AG10803 (cell line): ENCODE measurements at places on chromosomes 6 and 20.

GRCh38 chr20:24617080-24617432 lies 147.6 kb downstream of the SYNDIG1 start:
- DNase-seq: no peak

GRCh38 chr6:90386399-90387382 lies 90.0 kb upstream of the BACH2 start:
- no peak for DNase-seq

DNA sequence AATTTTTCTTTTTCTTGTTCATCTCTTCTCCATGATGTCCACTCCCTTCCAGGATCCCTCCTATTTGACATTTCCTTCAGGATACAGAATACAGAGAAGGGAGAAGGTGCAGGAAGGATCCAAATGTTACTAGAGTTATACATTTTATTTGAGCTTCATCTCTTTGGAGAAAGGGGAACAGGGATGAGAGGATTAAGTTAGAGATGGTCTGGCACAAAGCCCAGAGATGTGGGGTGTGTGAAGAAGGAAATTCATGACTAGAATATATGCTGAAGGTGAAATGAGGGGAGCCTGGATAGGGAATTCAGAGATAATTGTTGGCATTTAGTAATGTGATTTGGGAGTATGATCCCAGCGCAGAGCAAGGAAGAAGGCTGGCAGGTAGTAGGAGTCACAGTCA lies 22.5 kb upstream of the SRPK1 start:
- DNase-seq: no peak

- DNase-seq: no peak
Measured at GRCh38 chr20:36197271-36197670, 39.0 kb upstream of the AAR2 start.

DNA sequence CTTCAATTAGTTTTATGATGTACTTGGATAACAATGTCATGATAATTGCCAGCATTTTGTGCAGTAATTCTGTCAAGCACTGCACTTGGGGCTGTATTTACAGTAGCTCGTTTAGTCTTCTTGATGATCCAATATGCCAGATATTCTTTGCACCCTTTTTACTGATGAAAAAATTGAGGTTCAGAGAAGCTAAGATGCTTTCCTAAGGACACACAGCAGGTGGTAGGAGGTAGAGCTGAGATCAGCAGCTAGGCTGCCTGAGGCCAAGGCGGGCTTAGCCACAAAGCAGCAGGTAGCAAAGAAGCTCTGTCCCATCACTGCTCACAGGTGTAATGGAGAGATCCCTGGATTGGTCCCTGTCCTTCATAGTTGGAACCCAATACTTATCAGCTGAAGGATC lies 33.3 kb downstream of the SUMO4 start:
- no peak for DNase-seq

GRCh38 chr6:11632231-11632630 lies 94.7 kb downstream of the TMEM170B start:
- DNase-seq: peak; percentile 45

DNA sequence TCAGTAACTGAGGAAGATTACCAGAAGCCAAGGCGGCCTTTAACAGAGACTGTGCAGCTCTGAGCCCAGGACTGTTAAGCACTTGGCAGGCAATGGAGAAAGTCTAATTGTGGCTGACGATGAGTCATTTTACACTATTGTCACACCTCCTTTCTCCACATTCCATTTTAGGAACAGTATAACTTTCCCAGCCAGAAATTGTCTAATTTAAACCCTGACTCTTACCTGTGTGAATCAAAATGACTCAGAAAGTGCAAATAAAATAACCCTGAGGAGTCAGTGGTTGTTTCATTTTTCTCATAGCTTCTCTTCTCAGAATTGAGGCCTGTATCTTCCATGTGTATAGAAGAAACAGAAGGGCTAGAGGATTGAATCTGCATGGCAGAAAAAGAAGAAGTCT lies 40.0 kb upstream of the OPN5 start:
- no peak for DNase-seq

DNA sequence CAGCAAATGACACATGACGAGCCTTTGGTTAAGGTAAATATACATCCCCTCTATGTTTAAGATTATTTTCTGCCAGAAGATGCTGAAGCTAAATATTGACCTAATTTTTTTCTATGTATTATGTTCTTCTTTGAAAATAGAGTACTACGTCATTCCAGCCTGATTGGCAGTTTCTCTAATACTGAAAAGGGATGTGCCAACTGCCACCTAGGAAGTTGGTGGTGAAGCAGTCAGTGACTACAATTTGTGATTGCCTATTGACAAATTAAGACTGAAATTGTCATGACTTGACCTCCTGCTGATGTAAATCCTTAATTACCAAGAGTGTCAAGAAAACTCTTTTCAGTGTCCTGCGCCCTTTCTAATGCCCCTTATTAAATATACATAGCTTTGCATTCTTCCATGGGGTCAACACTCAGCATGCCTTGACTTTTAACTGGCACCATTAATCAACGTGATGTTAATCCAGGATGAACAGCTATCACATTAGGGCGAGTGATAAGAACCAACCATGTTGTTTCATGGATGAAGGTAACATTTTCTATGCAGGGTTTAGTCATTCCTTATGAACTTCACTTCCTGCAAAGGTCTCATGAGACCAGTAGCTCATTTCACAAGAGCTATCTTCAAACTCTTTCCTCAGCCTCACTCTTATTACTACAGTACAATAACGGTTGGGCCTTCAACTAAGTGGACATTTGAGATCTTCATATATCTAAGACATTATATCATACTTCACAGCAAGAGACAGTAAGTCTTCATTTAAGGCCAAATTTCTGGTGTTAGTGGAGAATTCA lies 22.5 kb upstream of the SGK1 start:
- peak; percentile 41 for DNase-seq

- no peak for DNase-seq
Measured at GRCh38 chr6:92047860-92048259, 1371.5 kb downstream of the EPHA7 start.

GRCh38 chr6:33126101-33126714 lies 50.4 kb downstream of the HLA-DPB1 start:
- DNase-seq: peak; percentile 25

- DNase-seq: no peak
Measured at GRCh38 chr6:137921823-137922222, 54.8 kb downstream of the TNFAIP3 start.

DNA sequence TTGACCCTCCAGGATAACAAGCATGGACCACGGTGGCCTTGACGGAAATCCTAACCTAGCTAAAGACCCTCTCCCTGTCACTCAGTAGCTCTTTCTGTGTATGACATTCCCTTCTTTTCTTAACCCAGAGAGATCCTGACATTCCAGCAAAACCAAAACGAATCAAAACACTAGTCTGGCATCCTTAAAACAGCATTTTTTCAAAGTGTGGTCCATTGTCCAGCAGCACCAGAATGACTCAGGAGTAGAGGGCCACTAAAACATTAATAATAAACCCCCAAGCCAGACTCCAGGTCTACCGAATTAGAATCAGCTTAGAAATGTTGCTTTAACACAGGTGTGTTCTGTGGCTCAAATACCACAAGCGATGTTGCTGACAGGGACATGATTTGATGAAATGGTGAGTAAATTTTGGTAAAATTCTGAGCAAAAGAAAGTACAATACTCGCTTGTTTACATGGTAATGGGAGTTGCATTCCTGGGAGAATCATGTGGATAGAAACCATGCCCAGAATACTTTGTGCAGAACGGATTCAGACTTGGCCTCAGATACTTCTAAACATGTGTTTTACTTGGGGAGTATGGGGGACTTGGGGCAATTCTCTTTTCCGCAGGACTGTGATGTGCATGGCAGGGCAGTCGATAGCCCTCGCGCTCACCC lies 174.2 kb upstream of the KCNG1 start:
- peak; percentile 41 for DNase-seq

- DNase-seq: peak; percentile 96
Measured at GRCh38 chr20:7650086-7650879, 290.0 kb downstream of the HAO1 start.

DNA sequence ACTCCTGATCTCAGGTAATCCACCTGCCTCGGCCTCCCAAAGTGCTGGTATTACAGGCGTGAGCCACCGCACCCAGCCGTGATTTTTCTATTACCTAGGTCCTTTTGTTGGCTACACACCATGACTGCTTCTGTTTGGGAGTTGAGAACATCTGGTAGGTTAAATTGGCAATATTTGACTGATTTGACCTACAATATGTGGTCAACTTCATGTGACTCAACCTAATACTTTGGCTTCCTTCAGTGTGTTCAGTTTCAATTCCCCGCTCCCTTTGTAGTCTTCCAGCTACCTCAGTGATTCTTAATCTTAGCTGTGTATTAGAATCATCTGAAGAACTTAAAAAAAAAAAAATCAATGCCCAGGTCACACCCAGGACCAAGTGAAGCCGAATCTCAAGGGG lies 47.4 kb downstream of the MYB start:
- no peak for DNase-seq

- peak; percentile 6 for DNase-seq
Measured at GRCh38 chr6:34546551-34547321, 9.4 kb downstream of the SPDEF start.

DNA sequence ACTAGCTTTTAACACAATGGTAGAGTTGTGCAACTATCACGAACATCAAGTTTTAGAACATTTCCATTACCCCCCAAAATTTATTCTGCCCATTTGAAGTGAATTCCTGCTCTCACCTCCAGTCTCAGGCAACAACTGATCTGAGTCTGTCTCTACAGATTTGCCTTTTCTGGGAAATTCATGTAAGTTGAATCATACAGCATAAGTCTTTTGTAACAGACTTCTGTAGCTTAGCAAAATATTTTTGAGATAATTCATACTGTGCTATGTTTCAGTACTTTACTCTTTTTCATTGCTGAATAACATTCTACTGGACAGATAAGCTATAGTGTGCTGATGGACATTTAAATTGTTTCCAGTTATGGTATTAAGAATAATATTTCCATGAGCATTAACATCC lies 447.3 kb upstream of the GJE1 start:
- peak; percentile 12 for DNase-seq

GRCh38 chr6:341914-342831 lies 49.4 kb upstream of the IRF4 start:
- DNase-seq: no peak

DNA sequence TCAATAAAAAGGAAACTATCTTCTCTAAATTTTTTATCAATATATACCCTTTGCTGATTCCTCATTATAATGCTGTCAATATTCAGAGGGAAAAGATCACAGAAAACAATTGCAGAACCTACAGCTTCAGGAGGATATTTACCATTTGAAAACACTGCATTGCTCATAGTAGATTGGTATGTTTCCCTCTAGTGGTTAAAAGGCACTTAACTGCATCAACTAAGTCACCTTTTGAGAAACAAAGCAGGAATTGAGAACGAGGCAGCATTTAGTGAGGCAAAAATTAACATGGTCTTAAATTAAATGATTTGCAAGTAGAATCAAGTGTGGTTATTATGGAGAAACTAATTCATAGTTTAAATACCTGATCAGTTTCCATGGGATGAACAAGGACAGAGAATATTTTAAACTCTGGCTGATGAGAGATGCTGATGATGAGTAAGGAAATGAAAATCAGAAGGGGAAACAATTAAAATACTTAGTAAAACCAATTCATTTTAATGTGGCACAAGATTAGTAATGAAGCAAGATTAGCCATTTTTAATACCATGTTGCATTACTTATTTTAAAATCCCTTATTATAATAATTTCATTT lies 642.1 kb downstream of the EPHA7 start:
- peak; percentile 15 for DNase-seq

- peak; percentile 95 for DNase-seq
Measured at GRCh38 chr6:129490521-129491255, 219.3 kb downstream of the ARHGAP18 start.

DNA sequence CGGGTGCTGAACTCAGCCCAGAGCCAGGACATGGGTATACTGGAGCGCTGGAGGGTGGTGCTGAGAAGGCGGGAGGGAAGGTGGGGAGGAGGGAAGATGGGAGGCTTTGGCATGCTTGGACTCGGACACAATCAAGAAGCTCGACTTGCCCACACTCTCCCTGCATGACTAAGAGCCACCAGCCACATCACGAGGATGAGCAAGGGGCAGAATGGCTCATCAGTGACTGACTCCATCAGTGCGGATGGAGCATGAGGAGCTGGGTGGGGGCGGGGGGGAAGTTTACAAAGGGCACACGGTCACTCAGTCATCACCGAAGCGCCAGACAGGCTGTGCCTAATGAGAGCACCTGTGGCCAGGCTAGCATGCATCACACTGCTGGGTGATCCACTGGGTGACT lies 222.8 kb downstream of the KIF16B start:
- DNase-seq: peak; percentile 60

GRCh38 chr20:38249536-38250310 lies 10.8 kb downstream of the KIAA1755 start:
- DNase-seq: peak; percentile 44

DNA sequence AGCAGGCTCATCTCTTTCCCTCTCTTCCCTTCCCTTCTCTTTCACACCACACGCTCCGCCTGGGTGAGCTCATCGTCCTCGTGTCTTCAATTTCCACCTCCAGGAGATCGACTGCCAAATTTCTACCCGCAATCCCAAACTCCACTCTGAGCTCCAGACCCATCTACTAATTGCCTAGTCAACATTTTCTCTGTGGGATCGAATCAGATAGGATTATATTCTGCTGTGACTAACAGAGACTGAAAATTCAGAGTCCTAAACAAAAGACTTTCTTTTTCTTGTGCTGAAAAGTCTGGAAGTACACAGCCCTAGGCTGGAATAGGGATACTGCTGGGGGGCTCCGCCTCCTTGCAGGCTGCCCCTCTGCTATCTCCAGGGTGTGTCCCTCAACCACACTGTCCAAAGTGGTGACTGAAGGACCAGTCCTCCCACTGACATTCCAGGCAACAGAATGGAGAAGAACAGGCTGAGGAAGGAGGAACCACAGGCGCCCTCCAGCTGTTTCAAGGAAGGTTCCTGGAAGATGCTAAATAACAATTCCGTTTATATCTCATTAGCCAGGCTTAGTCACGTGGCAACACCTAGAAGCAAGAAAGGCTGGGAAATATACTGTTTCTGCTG lies 5.0 kb upstream of the HSPA12B start:
- peak; percentile 66 for DNase-seq

- no peak for DNase-seq
Measured at GRCh38 chr6:137475103-137475502, 19.1 kb downstream of the OLIG3 start.

DNA sequence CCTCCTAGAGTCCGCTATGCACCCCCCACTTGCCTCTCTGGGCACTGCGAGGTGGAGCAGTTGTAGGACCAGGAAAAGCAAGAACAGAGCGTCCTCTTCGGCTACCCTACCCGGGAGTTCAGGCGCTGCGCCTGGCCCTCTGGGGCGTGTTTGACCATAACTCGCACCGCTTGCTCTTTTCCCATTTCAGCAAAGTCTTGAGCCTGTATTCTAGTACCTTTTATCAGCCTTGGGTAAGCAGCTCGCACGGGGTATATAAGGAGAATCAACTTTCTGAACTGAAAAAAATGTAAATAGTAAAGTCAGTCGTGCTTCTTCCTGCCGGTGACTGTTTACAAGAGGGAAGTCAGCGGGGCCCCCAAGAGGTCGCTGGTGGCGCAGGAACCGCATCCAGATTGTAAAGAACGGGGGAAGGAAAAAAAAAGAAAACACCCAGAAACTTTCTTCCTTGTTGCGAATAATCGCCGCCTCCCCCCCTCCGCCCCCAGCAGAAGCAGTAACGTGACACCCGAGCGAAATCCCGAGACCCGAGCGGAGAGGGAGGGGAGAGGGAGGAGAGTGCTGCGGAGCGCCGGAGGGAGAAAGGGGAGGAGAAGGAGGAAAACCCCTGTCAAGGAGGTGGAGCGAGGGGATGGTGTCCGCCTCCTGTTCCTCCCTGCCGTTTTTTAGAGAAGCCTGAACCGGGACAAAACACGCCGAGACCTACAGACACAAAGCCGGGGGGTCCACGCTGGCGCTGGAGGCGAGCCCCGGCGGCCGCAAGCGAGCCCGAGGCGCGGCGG lies at the start of gene UST:
UST (plus strand) TSS at position 668 of the 782 bp plus-strand sequence. CDS start 401 bp downstream, outside the sequence.
- peak; percentile 95 for DNase-seq
